ENCODE measurements at places on chromosomes 4 and X. TPM values are rescaled to one million over a fixed set of nuclear protein-coding genes. Genes with fewer than 3 reads are reported as not detected.

Gene DRP2
- 0.64 TPM for total RNA-seq

Gene EXOSC9
- 58.6 TPM for total RNA-seq

Gene CCSER1
- total RNA-seq = 6.7 TPM

Gene SLITRK2
- total RNA-seq = not detected

Gene CLNK
- not detected for total RNA-seq

Gene RNF128
- 5.8 TPM for total RNA-seq

Gene IL2
- total RNA-seq = 1.3 TPM

Gene IQCM
- 0.20 TPM for total RNA-seq

Gene CORIN
- 3.5 TPM for total RNA-seq

Gene NAP1L5
- 1.8 TPM for total RNA-seq

Gene SPARCL1
- total RNA-seq = 0.96 TPM

Gene FAM47E
- 0.91 TPM for total RNA-seq

Gene MUC7
- not detected for total RNA-seq
